Daoy (cell line): ENCODE measurements at places on chromosomes 5 and 9. TPM values are rescaled to one million over a fixed set of nuclear protein-coding genes. Genes with fewer than 3 reads are reported as not detected.
A peak's percentile ranks its signal among the peaks of the same experiment; 100 is the strongest.

- no peak for DNase-seq
Observed at GRCh38 chr9:125820100-125820804, 73.1 kb downstream of the PBX3 start.

- DNase-seq, result peak; percentile 67
Observed at GRCh38 chr9:34375901-34376595, 650 bp downstream of the MYORG start.

DNA sequence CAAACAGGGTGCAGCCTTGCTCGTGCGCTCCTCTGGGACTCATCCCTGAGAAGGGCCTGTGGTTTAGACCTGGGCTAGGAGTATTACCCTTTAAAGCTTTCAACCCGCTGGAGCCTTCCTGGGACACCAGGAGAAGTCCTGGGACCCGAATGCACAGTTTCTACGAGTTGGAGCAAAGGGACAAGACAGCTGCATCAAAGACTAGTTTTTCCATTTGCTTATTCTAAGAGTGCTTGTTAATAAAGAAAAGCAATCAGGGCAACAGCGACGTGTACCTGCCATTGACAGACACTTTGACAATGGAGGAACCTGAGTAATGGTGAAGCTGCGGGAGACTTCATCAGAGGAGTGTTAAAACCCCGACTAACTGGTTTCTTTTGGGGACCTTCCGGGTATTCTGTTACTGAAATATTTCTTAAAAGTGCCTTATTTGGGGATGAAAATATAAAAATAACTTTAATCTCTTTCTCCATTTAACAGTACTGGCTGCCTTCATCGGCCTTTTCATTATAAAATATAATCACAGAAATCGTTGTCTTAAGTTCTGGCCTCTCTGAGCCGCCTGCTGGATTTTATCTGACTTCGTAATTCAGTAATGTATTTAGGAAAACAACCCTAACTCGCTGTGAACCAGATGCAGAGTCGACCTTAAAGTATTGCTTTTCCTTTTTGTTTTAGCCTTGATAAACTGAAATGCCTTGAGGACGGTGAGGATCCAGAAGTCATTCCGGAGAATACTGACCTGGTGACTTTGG is 732 bp downstream of the SNAPC3 start:
- no peak for DNase-seq

PBX3 gene
- 30.6 and 51.9 TPM in 2 replicates for total RNA-seq

FABP6 gene
- total RNA-seq, result 5.7 and 10.7 TPM in 2 replicates

DNAH5 gene
- 6.1 and 12.3 TPM in 2 replicates for total RNA-seq

DEPDC1B gene
- total RNA-seq, result 27.7 and 35.3 TPM in 2 replicates

GAPVD1 gene
- 33.3 and 37.1 TPM in 2 replicates for total RNA-seq

TMEM38B gene
- total RNA-seq, result 34.7 and 64.2 TPM in 2 replicates
